ENCODE measurements at places on chromosomes 7 and 10.
A peak's percentile ranks its signal among the peaks of the same experiment; 100 is the strongest.

GRCh38 chr7:125357676-125358455 lies 428.2 kb upstream of the POT1 start:
- DNase-seq = no peak

DNA sequence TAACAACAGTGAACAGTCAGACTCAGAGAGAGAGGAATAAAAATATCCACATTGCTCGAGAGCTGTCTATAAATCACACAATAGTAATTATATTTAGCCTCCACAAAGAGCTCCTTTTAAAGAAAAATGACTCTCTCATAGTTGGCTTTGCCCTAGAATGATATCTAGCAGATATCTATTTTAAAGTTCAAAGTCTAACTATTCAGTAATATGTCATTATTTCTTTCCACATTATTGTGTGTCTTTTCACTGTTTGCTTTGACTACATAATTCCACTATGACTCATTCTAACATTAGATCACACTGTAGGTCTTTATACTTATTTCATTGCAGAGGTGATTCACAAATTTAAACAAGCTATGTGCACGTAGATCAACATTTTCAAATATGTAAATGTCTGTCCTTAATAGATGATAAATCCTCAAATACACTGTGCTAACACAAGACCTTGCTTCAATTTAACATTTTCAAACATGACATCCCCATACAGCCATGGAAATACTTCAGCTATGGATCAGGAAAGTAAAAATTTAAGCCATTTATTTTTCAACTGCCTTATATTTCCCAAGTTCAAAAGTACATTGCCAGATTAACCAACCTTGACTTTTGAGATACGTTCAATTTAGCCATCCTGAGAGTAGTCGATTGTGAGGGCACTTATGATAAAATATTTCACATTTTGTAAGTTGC lies 99.9 kb upstream of the AKR1E2 start:
- peak; percentile 93 for DNase-seq

GRCh38 chr10:17904564-17904963 lies 47.2 kb upstream of the SLC39A12 start:
- no peak for DNase-seq

GRCh38 chr10:77804371-77804770 lies 122.2 kb downstream of the DLG5 start:
- no peak for DNase-seq

DNA sequence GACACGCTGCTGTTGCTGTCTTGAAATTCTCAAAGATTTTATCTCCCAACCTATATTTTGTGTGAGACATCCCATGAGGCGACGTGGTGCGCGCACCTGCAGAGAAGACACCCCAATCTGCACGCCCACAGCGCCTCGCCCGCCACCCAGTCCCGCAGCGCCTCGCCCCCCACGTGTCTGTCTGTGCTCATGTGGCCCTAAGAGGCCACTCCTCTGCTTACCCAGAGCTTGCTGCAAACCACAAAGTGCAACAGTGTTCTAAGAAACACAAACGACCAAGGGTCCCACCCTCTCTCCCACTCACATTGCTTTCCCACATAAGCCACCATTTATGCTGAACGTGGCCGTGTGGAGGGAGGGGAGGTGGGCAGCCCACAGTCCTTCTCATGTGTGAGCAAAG lies 287.2 kb downstream of the PTPRN2 start:
- DNase-seq = no peak

DNA sequence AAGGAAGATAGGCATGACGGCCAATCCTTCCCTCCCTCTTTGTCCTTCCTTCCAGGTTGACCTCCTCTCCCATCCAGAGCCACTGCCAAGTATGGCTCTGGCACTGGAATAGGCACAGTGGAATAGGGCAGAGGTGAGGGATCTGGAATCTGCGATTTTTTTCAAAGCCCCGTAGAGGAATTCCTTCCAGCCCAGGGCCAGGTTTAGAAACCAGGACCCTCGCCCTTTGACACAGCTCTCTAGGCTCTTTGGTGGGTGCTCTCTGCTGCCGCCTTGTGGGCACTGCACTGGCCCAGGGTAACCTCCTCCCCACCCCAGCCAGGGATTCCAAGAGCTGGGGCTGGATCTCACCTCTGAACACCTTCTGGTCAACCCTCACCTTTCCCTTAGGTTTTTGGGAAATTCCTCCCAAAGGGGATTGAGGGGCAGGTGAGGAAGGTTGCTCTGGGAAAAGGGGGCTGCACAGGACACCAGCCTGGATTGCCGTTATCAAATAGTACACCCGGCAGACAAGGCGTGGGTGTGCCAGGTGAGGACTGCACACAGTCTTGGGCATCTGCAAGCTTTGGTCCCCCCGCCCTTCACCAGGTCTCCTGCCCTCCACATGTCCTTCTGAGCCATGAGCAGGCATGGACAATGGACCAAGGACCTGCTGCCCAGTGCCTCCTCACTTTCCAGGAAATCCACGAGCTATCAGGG lies 22.8 kb downstream of the C10orf105 start:
- DNase-seq = peak; percentile 54

DNA sequence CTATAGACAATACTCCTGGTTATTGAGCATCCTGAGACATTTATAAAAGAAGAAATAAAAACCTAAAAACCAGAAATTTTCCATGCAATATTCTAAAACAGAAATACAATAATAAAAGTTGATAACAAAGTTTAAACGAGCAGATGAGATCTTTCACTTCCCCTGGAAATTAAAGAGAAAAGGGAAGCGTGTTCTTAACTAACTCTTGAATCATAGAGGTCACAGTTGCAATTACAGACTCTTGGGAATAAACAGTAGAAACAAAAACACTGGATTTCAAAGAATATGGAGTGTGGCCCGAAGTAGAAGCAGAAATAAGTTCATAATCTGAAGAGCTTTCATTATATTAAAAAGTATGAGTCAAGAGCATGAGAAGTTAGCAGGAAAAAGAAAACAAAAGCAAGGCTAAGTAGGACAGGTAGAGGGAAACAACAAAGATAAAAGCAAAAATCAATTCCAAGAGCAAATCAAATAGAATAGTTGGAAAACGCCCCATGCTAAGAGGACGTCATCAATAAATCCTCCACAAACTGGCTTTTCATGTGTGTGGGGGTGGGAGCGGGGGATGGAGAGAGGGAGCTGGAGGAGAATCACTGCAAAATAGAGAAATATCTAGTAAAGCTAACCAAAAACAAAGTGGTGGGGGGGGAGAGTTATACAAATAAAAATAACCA lies 55.2 kb upstream of the C10orf71 start:
- DNase-seq = no peak
